ENCODE measurements at places on chromosomes 4 and X. TPM values are rescaled to one million over a fixed set of nuclear protein-coding genes. Genes with fewer than 3 reads are reported as not detected.

The ZGRF1 gene
- 3.0 TPM for polyA plus RNA-seq

DNA sequence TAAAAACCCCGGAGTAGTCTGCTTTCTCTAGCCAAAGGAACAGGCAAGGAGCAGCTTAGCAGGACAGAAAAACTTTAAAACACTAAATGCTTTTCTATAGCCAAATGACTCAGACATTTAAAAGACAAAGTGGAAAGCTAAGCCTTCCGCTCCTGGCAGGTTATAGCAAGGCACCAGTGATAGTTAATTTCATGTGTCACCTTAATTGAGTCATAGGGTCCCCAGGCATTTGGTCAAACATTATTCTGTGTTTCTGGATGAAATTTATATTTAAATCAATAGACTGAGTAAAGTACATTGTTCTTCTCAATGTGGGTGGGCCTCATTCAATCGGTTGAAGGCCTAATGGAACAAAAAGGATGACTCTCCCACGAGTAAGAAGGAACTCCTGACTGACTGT lies 885.7 kb upstream of the ADGRL3 start:
- no peaks in the 10 kb centered on the region for H3K27me3 ChIP-seq
- H3K36me3 ChIP-seq = no peaks in the 10 kb centered on the region
- H3K4me1 ChIP-seq = no peaks in the 10 kb centered on the region
- no peak for DNase-seq
- H3K4me3 ChIP-seq = no peak overlapping the region

- H3K4me1 ChIP-seq = peaks cover 9% of the 10 kb centered on the region
- no peak overlapping the region for H3K4me3 ChIP-seq
- no peak for DNase-seq
- peaks cover 5% of the 10 kb centered on the region for H3K27me3 ChIP-seq
- no peak overlapping the region for H3K27ac ChIP-seq
Measured at GRCh38 chr4:6217716-6218381, 17.5 kb upstream of the JAKMIP1 start.

GRCh38 chr4:147198411-147199051 lies 252.9 kb upstream of the TTC29 start:
- no peak for DNase-seq
- H3K4me3 ChIP-seq = no peak overlapping the region
- H3K4me1 ChIP-seq = no peaks in the 10 kb centered on the region
- no peak overlapping the region for H3K27ac ChIP-seq
- H3K36me3 ChIP-seq = no peaks in the 10 kb centered on the region
- no peaks in the 10 kb centered on the region for H3K27me3 ChIP-seq

DNA sequence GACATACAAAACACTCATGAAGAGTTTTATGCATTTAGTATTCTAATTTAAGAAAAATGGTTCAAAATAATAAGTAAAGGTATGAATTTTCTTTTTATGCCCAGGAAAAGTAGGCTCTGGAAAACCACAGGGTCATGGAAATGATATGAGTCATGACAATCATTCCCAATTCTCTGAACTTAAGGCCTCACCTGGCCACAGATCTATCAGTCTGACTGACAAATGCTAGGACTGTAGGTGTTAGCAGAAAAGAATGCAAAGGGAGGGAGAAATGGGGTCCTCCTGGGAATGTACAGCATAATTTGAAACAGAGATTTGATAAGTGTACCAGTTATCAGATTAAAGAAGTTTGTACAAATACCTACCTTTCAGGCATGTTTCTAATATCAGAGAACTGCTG lies 270.5 kb upstream of the ARSJ start:
- H3K27me3 ChIP-seq = no peaks in the 10 kb centered on the region
- no peak for DNase-seq
- no peak overlapping the region for H3K27ac ChIP-seq
- H3K4me1 ChIP-seq = no peaks in the 10 kb centered on the region
